ENCODE measurements at places on chromosomes 13 and 19.
A peak's percentile ranks its signal among the peaks of the same experiment; 100 is the strongest.

DNA sequence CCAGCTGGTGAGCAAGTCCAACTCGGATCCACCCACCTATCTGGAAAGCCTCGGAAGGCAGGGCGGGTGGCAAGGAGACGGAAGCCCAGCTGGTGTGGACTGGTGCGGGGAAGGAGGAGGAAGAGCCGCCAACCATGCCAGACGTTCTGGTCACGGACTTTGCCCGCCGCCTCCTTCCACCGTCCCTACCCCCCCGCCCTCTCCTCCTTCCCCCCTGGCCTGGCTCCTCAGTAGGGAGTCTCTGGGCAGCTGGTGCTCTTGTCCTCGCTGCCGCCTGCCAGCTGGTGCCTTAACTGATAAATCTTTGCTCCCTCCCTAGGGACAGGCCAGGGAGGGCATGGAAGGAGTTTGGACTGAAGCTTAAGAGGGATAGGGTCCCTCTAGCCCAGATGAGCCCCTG is 4.8 kb downstream of the SYNGR4 start:
- DNase-seq, result no peak

- DNase-seq, result no peak
Observed at GRCh38 chr13:39025433-39025839, 12.5 kb downstream of the PROSER1 start.

- no peak for DNase-seq
Observed at GRCh38 chr13:50457415-50458393, 385.8 kb downstream of the DLEU7 start.

DNA sequence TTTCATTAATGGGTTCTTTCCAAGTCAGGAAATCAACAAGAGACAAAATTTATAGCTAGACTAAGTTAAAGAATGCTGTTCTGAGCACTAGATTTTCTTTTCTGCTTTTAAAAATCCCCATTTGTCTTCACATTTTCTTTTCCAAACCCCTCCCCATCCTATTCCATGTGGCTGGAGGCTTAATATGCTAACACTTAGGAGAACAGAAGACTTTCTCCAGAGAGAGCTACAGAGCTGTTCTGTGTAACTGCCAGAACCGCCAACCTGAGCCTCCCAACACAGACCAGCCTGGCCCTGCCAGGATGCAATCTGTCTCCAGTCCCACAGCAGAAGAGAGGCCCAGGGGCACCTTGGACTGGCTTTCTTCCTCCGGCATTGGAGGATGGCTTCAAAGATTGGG is 264.1 kb downstream of the NDFIP2 start:
- no peak for DNase-seq

DNA sequence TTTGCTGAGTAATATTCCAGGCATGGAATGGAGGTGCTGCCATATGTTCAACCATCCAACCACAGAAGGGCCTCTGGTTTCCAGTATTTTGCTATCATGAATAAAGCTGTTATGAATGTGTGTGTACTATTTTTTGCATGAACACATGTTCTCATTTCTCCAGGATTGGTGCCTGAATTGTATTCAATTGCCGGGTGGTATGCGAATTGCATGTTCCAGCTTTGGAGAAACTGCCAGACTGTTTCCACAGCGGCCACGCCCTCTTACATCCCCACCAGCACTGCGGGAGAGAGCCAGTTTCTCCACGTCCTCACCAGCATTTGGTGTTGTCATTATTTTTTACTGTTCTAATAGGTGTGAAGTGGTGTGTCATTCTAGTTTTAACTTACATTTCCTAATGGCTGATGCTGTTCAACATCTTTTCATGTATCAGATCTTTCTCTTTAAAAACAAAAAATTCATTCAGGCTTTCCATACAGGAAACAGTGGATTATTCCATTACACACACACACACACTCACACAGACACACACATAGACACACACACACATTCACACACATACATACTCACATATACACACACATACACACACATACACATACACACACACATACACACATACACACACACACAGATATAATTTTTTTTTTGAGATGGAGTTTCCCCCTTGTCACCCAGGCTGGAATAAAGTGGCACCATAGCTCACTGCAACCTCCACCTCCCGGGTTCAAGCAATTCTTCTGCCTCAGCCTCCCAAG is 154.1 kb downstream of the PTPRS start:
- DNase-seq, result no peak

GRCh38 chr13:27793507-27794367 is 1.5 kb downstream of the GSX1 start:
- DNase-seq, result no peak

- no peak for DNase-seq
Observed at GRCh38 chr19:40300668-40301067, 15.5 kb upstream of the AKT2 start.

DNA sequence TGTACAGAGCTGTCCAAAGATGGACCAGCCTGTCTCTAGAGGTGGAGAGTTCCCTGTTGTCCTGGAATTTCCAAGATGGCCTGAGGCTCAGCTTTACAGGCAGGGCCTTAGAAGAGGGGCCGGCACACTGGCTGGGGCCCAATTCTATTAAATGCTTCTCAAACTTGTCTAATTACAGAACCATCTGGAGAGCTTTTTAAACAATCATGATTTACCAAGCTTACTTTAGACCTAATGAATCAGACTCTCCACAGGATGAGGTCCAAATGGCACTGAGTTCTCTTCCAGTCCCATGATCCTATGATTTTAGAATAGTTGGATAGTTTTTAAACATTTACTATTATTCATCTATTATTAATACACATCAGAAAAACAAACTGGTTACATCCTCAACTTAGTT is 123.5 kb downstream of the DNAJC3 start:
- DNase-seq, result no peak

DNA sequence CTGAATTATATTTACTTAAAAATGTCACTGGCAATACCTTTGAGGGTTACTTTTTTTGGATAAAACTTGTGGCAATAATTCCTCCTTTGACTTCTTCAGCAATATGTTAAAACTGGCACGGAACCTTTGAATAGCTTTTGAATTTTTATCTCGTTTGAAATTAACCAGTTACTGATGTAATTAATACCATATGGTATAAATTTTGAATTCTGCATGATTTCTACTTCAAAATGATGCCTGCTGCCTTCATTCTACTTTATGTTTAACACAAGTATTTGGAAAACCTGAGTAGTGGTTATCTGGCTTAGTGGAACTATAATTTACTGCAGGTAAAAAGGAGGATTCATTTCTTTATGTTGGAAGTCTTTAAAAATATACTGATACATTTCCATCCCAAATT is 85.3 kb downstream of the LRCH1 start:
- DNase-seq, result no peak

- DNase-seq, result no peak
Observed at GRCh38 chr19:1115646-1116420, 12.0 kb downstream of the GPX4 start.

- no peak for DNase-seq
Observed at GRCh38 chr13:36710396-36710795, 36.6 kb downstream of the SERTM1 start.

GRCh38 chr19:28981518-28981917 is 231.4 kb downstream of the UQCRFS1 start:
- no peak for DNase-seq

- DNase-seq, result peak; percentile 45
Observed at GRCh38 chr19:5154129-5154798, 185.4 kb downstream of the KDM4B start.

- no peak for DNase-seq
Observed at GRCh38 chr13:80086304-80086721, 254.6 kb downstream of the SPRY2 start.

DNA sequence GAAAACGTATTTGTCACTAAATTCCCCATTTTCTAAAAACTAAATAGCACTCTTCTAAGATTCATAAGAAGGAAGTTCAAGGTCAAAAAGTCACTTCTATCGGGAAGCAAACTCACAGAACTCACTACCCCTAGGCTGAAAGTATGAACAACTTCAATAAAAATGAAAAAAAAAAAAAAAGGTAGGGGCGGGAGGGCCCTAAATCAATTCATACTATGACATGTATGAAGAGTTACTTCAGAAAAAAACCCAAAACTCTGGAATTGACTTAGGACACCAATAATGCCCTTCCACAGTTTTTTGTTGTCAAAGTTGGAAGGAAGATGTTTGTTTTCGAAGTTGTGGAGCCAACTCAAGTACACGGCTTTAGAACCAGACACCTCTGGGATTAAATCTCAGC is 1.1 kb downstream of the SUCLA2 start:
- no peak for DNase-seq

DNA sequence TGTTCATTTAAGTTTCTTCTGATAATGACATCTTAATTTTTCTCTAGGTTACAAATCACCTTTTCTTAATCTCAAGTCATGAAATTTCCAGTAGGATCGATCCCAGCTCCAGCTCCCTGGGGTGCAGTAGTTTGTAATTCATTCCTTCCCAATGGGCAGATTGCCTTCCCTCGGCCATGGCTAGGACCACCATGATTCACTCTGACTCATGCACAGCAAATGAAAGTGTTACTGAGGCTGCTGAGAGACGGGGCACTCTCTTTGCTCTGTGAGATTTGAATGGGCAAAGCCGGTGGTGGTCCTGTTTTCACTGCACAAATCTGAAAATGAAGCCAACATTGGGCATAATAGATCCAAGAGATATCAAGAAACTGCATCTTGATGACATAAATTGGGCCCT is 202.8 kb upstream of the IRS2 start:
- DNase-seq, result no peak

GRCh38 chr19:14511229-14511593 is 7.0 kb downstream of the DNAJB1 start:
- no peak for DNase-seq
